ENCODE measurements at places on chromosomes 2 and 18. TPM values are rescaled to one million over a fixed set of nuclear protein-coding genes. Genes with fewer than 3 reads are reported as not detected.

- no peak for DNase-seq
Measured at GRCh38 chr18:5463390-5463789, 80.4 kb downstream of the EPB41L3 start.

GRCh38 chr2:222878877-222879603 lies 18.2 kb downstream of the ACSL3 start:
- DNase-seq = no peak

DNA sequence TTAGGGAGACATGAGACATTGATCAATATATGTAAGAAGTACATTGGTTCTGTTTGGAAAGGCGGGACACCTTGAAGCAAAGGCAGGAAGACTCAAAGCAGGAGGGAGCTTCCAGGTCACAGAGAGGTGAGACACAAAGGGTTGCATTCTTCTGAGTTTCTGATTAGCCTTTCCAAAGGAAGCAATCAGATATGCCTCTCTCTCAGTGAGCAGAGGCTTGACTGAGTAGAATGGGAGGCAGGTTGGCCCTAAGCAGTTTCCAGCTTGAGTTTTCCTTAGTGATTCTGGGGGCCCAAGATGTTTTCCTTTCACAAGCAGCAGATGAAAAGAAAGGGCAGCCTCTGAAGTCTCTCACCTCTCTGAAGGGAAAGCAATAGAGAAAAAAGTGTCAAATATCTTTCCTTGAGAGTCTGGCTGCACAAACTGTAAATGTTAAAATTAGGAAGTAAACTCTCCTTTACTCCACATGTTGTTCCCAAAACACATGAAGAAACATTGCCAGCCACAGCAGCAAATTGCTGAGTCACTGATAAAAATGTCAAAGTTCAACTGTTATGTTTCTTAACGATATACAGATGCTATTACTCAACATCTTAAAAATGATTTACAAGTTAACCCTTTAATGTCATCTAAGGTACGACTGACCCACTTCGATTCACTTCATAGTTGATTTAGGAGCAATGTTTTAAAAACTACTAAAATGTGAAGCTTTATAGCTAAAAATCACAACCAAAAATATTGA lies 40.3 kb downstream of the CYB5A start:
- no peak for DNase-seq

DNA sequence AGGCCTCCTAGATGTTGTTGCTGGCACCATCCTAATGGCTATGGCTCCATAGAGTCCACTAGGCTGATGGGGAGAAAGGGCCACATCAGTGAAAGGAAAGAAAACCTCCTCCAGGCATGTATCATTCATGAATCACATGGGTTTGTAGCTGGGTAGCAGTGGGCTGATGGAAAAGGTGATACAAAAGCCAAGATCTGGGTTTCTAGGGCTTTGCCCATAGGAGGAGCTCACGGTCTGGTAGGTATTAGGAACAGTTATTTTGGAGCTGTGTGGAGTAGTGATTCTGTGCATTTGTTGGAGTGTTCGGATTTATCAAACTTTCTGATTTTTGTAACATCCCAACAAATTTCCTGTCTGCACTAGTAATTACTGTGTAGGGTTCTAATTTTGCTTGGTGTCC lies 259.2 kb downstream of the SLC4A3 start:
- DNase-seq = no peak

GRCh38 chr2:112027767-112028166 lies 27.3 kb upstream of the TMEM87B start:
- DNase-seq = no peak

FARSB gene
- total RNA-seq = 7.1 TPM

SPP2 gene
- not detected for total RNA-seq

ACOXL gene
- total RNA-seq = not detected

Measured in G401 (cell line).